Hindlimb muscle (tissue), 1 donor: ENCODE measurements at places on chromosomes 3 and 15.

DNA sequence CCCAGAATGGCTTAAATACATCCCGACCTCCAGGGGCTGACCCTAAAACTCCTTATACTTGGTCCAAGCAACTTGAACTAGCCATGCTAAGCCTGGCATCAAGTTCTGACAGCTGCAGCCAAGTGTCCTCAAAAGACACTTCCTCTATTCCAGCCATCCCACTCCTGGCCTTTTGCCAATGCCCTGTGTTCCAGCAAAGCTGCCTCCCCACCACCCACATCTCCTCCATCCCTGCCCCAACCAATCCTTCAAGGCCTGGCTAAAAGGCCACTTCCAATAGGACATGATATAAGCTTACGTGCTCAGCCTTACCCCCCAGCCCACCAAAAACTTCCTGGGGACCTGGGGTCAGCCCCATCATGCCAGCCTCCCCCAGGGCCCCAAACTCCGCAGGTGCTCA is 40.9 kb downstream of the SEMA3G start:
- DNase-seq: no peak

GRCh38 chr3:167160781-167161180 is 219.3 kb downstream of the ZBBX start:
- peak; percentile 77 for DNase-seq

GRCh38 chr15:90334304-90334731 is 17.8 kb upstream of the ZNF774 start:
- no peak for DNase-seq

- DNase-seq: no peak
Measured at GRCh38 chr3:136899622-136900158, 37.7 kb downstream of the NCK1 start.

- DNase-seq: no peak
Measured at GRCh38 chr3:133837487-133838295, 32.1 kb downstream of the SRPRB start.

- no peak for DNase-seq
Measured at GRCh38 chr3:29143151-29143550, 137.7 kb upstream of the RBMS3 start.

DNA sequence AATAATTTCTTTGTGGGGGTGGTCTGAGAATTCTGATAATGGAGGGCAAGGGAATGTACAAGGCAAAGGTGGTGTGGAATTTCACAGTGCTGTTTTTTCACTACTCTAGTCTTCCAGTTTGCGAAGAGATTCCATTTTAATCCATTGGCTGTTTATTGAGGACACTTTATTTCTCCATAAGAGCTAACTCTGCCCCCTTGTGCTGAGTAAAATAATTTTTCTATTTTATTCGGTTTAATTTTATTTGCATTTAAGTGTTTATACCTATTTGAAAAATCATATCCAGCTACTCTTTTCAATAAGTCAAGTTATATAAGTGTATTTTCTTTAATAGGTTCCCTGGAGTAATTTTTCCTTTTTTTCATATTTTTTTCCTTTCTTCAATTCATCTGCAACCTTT is 840.1 kb downstream of the TUSC7 start:
- no peak for DNase-seq

DNA sequence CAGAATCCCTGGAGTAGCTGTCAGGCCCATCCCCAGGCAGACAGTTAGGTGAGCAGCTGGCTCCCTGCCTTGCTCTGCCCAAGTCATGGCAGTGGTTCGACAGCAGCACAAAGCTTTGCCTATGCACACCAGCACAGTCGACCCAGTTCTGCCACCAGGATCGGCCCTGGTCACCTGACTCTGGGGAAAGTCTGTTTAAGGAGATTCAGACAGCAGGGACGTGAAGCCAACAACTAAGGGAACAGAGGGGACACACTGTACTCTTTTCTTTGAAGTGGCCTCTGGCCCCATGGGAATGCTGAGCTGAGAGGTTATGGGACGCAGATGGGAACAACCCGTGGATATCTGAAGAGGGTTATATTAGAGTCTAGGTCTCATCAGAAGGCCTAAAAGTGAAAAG is 134.8 kb downstream of the CHDH start:
- no peak for DNase-seq

- no peak for DNase-seq
Measured at GRCh38 chr3:158095111-158095813, 11.0 kb downstream of the SHOX2 start.

DNA sequence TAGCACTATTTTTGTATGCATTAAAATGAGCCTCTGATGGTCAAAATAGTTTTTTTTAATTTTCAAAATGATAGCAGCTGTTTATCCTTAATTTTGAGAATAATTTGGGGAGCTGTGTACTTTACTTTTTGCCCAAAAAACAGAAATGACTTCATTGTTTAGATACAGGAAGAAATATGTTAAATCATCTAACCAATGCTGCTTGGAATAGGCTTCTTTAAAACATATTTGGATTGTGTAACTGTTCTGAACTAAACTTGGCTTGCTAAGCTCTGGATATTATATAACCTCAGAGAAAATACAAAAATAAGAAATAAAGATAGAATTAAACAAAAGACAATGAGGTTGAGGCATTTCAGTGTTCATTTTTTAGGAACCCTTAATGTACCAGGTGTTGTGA is 119.3 kb downstream of the SERPINI1 start:
- DNase-seq: no peak

DNA sequence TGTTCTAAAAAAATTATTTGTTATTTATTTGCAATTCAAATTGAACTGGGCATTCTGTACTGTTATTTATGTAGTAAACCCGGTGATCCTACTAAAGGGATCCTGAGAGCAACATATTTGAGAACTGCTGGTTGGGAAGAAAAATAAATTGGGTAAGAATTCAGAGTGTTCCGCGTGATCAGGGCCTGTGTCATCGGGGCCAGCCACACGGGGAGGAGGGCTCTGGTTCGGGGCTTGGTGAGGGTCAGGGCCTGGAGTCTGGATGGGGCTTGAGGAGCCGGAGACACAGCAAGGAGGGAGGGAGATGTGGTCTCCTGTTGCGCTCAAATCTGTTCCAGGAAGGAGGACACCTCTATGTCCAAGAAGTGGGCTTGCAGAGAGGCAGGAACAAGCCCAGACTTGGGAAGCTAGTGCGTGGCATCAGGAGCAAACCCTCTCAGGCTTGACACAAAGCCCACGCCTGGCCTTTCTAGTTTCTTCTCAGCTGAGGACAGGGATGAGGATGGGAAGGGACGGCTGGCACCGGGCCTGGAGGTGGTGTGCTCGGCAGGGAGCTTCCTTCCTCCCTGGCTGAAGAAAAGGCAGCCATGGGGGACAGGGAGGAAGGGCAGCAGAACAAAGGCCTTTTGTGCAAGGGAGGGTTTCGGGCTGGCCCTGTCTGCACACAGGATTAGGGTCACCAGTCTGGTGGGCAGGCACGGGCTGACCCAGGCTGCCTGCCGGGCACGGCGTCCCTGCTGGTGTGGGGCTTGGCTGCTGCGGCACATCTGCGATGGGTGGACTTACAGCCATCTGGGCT is 22.9 kb upstream of the FBLN2 start:
- DNase-seq: no peak

- no peak for DNase-seq
Measured at GRCh38 chr3:21551019-21551418, 200.0 kb downstream of the ZNF385D start.

- no peak for DNase-seq
Measured at GRCh38 chr3:45214061-45214680, 11.9 kb downstream of the TMEM158 start.

GRCh38 chr3:177421481-177421785 is 224.2 kb upstream of the TBL1XR1 start:
- no peak for DNase-seq

- DNase-seq: peak; percentile 57
Measured at GRCh38 chr15:92655178-92655995, at the start of gene FAM174B. Gene FAM174B (minus strand): TSS chr15:92655775.

DNA sequence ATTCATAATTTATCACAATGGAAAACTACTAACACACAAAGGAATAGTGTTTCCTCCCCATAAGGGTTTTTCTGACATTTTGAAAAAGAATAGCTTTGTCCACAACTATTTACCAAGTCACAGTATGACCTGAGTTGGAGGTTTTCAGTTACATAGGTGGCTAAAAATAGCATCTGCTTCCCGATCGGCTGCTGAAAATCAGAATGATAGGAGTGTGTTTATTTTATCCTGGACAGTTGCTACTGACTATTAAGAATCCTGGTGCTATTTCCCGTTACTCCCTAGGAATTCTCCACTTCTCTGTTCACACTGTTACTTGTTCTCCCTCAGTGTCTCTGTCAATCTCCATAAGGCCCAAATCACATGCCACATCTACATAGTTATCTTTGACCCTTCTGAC is 353.9 kb upstream of the RARB start:
- DNase-seq: no peak

- peak; percentile 40 for DNase-seq
Measured at GRCh38 chr3:59641169-59641899, 591.5 kb upstream of the CFAP20DC start.

GRCh38 chr3:37645517-37646380 is 215.9 kb upstream of the CTDSPL start:
- peak; percentile 63 for DNase-seq

DNA sequence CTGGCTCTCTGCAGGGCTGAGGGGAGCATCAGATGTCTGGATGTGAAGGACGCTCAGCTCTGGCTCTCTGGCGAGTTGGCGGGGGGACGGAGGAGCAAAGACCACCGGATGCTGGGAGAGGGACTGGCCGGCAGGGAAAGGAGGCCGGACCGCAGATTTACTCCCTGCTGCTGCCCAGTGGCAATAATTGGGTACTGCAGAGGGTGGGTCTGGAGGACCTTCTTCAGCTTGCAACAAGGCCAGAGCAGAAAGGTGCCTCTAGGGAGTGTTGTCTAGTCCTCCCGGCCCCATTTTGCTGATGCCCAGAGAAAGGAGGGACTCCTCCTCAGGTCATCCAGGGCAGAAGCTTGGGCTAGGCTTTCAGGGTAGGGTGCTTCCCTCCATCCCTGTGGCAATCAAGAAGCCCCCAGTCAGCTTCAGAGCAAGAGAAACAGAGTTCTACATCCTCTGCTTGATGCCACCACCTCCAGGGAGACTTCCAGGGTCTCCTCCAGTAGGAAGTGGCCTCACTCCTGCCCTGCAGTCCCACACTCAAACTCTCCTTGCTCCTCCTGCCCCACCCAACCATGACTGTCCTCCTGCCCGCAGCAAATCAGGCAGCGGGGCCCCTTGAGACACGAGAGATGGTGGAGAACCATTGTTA is 20.3 kb upstream of the CSPG4 start:
- peak; percentile 80 for DNase-seq

GRCh38 chr3:190038050-190038933 is 82.4 kb downstream of the P3H2 start:
- no peak for DNase-seq

- DNase-seq: no peak
Measured at GRCh38 chr3:19543212-19543841, 390.7 kb downstream of the EFHB start.

DNA sequence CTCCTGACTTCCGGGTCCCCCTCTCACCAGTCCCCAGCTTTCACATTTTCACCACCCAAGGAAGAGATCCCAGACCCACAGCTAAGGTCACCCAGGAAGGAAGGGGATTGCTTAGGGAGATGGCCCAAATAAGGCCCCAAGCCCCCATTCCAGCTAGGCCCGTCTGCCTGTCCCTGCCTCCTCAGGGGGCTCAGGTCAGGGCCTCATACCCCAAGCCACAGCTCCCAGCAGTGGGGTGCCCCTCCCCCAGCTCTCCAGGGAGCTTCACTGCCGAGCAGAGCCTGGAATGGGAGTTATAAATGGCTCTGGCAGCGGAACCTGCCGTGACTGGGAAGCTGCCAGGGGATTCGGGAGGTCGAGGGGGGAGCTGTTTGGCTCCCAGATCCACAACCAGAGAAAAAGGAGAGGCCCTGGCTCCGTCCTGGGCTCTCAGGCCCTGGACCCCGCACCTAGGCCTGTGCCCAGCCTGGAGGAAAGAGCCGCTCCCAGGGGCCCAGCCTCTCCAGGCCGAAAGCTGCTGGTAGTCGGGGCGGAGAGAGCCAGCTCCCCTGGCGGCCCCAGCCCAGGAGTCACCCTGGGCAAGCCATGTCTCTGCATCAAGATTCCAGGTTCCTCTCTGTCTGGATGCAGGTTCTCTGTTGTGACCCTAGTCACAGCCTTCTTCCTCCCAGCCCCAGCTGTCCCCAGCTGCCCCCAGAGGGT is 550 bp downstream of the CCDC9B start:
- DNase-seq: peak; percentile 56

DNA sequence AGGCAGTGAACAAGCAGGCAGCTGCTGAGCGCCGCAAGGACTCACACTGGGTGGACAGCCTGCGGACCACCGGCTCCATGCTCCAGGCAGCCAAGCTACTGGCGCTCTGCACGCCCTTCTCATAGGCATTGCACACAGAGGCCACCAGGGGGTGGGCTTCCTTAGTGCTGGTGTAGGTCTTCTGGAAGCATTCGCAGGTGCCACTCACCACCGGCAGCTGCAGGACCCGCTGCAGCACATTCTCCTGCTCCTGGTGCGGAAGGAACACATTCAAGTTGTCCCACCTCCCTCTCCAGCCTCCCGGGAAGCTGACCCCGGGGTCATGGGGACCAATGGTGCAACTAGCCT is 6.0 kb downstream of the PLIN1 start:
- no peak for DNase-seq

- no peak for DNase-seq
Measured at GRCh38 chr15:31202953-31203352, 101.4 kb upstream of the TRPM1 start.

GRCh38 chr15:34889476-34889875 is 80.1 kb downstream of the AQR start:
- DNase-seq: no peak

- no peak for DNase-seq
Measured at GRCh38 chr3:8575364-8576104, 69.1 kb downstream of the SSUH2 start.

DNA sequence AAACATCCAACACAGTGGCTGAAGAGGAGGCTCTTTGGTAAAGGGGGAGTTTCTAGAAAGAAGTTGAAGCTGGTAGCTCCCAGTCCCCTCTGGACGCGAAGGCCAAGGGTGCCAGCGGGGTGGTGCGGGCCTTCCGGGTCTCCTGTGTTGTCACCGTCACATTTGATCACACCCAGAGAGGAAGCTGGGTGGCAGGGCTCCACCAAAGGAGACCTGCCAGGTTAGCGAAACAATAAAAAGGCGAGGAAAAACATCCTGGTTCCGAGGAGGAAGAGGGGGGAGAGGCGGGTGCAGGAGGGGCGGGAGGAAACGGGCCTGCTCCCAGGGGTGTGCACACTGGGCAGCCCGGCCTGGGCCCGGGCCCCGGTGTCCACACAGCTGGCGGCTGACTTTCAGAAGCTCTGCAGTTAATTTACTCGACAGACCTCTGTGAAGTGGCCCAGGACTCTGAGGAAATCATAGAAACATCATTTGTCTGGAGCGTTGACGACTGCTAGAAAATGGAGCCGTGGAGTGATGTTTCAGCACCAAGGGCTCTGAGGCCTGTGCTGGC is 12.1 kb downstream of the HEG1 start:
- no peak for DNase-seq
